ENCODE measurements at places on chromosomes 7 and 10. TPM values are rescaled to one million over a fixed set of nuclear protein-coding genes. Genes with fewer than 3 reads are reported as not detected.

- no peak for DNase-seq
Observed at GRCh38 chr7:74498996-74499834, 45.5 kb downstream of the GTF2IRD1 start.

- DNase-seq: no peak
Observed at GRCh38 chr10:69372126-69372980, 44.4 kb downstream of the TACR2 start.

DNA sequence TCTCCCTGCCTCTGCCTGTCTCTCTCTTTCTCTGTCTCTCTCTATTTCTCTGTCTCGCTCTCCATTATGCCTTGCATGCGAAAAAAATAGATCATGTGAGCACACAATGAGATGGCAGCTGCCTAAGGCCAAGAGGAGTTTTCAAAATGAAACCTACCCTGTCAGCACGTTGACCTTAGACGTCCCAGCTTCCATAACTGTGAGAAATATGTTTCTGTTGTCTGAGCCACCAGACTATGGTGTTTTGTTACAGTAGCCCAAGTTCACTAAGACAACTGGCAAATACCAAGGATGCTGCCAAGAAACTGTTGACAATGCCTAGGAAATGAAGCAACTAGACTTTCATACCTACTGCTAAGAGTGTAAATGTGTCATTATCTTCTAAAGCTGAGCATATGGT is 70.6 kb upstream of the PLXDC2 start:
- DNase-seq: no peak

GRCh38 chr7:121076350-121077164 is 88.0 kb downstream of the CPED1 start:
- DNase-seq: no peak

GRCh38 chr7:112462236-112462635 is 12.0 kb downstream of the IFRD1 start:
- no peak for DNase-seq

- DNase-seq: no peak
Observed at GRCh38 chr7:72099784-72100183, 312.4 kb downstream of the CALN1 start.

DNA sequence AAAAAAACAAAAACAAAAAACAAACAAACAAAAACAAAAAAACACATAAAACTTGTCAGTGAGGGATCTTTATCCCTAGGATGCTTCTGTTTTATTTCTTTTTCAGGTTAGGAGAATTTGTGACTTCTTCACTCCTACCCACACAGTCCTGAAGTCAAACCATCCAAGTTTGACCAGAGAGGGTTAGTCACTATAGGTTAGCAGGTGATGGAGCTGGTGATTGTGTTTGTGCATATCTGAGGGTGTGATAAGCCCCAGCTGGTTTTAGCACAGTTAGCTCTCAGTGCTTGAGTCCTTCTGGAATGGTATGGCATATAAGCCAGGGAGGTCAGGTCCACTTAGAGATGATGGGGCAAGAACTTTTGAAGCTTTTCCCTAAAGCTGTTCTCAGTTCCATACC is 11.8 kb upstream of the IKZF1 start:
- no peak for DNase-seq

GRCh38 chr7:12032146-12032545 is 178.9 kb upstream of the TMEM106B start:
- DNase-seq: no peak

DNA sequence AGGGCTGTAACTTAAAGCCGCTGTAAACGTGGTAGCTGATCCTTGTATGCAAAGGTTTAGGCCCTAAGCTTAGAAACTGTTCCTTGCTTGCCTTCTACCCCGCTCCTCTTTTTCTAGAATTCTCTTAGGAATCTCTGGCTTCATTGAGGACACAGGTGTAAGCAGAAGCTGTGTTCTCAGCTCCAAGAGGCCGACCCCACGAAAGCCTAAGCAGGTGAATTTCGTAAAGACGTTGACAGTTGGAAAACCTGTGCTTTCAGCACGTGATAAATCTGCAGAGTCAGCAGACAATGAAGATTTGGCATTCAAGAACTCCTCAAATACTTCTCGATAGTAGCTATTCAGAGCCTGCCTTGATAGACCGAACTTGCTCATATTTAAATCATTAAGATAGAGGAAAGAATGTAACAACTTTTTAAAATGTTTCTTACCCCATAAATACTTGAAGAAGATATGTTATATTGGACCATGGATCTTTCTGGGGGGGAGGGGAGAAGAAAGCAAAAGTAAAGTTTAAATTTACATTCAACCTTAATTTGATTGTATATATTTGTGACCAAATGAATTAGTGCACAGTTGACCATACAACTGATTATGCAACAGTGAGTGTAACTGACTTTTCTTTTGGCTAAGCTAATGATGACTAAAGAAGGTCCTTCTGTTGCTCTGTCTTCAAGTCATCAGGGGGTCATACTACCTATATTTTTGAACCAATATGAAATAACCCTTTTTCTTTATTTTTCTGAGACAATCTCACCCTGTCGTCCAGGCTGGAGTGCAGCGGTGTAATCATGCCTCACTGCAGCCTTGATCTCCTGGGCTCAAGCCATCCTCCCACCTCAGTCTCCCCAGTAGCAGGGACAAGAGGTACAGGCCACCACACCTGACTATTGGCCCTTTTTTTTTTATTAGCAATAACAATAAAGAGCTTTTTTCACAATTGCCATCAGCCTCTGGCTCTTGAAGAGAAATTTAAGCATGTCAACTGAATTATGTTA is 1.2 kb upstream of the GDI2 start:
- peak; percentile 11 for DNase-seq

DNA sequence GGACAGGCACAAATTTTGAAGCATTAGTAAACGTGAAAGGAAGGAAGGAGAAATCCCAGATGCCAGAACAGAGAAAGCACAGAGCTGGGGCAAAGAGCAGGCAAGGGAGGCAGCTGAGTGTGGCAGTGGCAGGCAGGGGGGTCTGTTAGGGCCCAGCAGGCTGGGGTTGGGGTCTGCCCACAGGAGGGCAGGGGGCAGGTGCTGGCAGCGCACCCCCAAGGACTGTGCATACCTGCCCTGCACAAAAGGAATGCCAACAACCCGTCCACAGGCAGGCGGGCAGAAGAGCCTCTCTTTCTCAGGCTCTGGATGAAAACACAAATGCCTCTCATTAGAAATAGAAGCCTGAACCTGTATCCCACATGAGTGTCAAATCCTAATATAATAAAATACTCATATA is 552.3 kb downstream of the PTPRN2 start:
- DNase-seq: no peak

ELFN1 gene
- total RNA-seq: 5.8 TPM

FAM241B gene
- 8.8 TPM for total RNA-seq

TRIP6 gene
- 78.9 TPM for total RNA-seq

KAZALD1 gene
- 6.9 TPM for total RNA-seq

SPDYE16 gene
- total RNA-seq: 0.51 TPM

GHRHR gene
- total RNA-seq: not detected

VENTX gene
- total RNA-seq: not detected

All from type B pancreatic cell (in vitro differentiated cells).